Upper lobe of left lung (tissue), 6 donors: ENCODE measurements at places on chromosomes 16 and 17. TPM values are rescaled to one million over a fixed set of nuclear protein-coding genes. Genes with fewer than 3 reads are reported as not detected.

GRCh38 chr17:40457369-40457768 is 14.1 kb downstream of the IGFBP4 start:
- peak overlapping the region; percentile 26 for H3K27ac ChIP-seq
- H3K27me3 ChIP-seq, result no peaks in the 10 kb centered on the region
- DNase-seq, result no peak
- H3K4me3 ChIP-seq, result no peak overlapping the region
- H3K4me1 ChIP-seq, result peaks cover 35% of the 10 kb centered on the region

DNA sequence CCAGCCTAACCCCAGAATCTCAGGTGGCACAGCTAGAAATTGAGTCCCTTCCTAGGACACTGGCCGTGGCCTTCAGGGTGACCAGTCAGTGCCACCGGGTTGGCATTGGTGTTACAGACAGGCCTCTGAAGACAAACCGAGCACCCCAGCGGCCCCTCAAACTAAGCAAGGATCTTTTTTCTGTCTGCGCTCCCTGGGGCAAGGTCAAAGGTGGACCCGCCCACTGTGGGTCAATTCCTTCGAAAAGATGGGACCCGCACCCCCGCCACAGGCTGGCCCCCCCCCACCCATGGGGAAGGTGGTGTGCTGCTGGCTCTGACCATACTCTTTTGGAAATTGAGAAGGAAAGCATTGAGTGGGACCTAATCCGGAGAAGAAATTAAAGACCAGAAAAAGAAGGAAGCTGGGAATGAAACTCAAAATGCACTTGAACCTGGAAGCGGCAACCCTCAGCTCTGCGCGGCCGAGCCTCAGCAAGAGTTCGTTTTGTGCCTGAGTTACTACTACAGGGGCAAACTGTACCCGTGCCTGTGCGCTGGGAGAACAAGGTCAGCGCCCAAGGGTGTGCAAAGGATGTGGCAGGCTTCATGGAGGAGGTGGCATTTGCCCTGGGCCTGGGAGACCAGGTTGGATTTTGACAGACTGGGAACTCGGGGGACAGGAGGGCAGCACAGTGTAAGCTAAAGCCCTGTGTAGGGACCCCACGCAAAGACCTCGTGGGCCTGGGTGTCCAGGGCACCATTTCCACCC is 20.4 kb downstream of the TMC6 start:
- no peak for DNase-seq
- no peak overlapping the region for H3K27ac ChIP-seq
- H3K27me3 ChIP-seq, result no peaks in the 10 kb centered on the region
- H3K4me1 ChIP-seq, result peaks cover 8% of the 10 kb centered on the region

Gene NEUROD2
- not detected for total RNA-seq

Gene SMIM36
- total RNA-seq, result not detected

GRCh38 chr17:15490634-15491261 is 23.3 kb upstream of the CDRT4 start:
- no peaks in the 10 kb centered on the region for H3K27me3 ChIP-seq
- peak overlapping the region; percentile 50 for H3K27ac ChIP-seq
- no peaks in the 10 kb centered on the region for H3K36me3 ChIP-seq
- H3K4me1 ChIP-seq, result peaks cover 6% of the 10 kb centered on the region

DNA sequence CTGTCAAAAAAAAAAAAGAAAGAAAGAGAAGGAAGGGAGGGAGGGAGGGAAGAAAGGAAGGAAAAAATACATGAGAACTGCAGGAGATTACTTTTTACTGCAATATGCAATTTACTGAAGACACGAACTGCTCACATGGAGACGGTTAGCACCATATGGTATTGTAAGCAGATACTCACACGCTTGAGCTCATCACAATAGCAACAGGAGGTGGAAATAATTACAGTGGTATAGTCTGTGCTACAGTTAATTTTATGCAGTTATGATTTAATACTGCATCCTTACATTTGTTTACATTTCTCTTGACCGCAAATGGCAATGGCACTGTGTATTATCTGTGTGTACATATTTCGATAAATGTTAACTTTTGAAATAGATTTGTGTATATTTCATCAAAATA is 21.4 kb upstream of the SLC46A1 start:
- no peaks in the 10 kb centered on the region for H3K27me3 ChIP-seq
- no peak for DNase-seq
- no peak overlapping the region for H3K4me3 ChIP-seq
- H3K36me3 ChIP-seq, result no peaks in the 10 kb centered on the region

Gene KRT36
- total RNA-seq, result not detected

Gene CLCN7
- total RNA-seq, result 436 TPM

DNA sequence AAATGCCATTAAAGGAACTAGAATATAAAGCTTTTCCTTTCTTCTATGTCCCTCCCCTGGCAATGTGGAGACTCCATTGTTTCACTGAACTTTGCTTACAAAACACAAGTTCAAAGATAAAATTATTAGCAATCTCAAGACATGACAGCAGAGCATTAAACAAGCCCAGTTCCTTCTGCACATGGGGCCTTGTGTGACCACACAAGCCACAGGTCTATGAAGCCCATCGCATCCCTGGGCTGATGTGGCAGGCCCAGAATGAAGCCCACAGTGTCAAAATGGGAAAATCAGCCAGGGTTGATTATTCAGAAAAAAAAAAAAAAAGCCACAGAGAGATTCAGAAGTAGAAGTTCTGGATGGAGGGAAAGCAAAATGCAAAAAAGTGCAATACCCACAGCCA is 12.9 kb upstream of the SLC39A11 start:
- no peaks in the 10 kb centered on the region for H3K4me1 ChIP-seq
- DNase-seq, result no peak
- H3K27me3 ChIP-seq, result no peaks in the 10 kb centered on the region
- no peak overlapping the region for H3K4me3 ChIP-seq

GRCh38 chr16:31080756-31081419 is 6.7 kb downstream of the ZNF646 start:
- peaks cover 75% of the 10 kb centered on the region for H3K36me3 ChIP-seq
- no peak overlapping the region for H3K27ac ChIP-seq
- peaks cover 16% of the 10 kb centered on the region for H3K4me1 ChIP-seq
- no peak for DNase-seq
- H3K4me3 ChIP-seq, result no peak overlapping the region

DNA sequence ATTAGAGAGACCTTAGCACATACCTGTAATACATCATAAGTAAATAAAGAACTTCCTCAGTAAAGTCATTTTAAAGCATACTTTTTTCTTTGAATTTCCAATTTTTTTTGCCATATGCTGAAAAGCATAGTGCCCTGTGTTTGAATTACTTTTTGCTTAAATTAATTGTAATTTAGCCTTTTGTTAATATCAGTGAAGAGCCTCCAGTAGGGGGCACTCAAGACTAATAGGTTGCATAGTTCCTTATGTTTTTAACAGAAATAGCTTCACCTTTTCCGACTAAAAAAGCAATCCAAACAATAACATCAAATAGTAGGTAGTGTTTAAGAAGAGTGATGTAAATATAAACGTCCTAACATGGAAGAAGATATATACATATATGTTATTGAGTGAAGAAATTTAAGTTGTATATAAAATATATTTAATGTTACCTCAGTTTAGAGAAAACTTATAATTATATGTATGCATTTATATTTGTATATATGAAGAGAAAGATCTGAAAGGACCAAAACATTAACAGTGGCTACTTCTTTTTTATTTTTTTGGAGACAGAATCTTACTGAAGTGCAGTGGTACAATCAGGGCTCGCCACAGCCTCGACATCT is 18.6 kb downstream of the RAD51C start:
- no peak overlapping the region for H3K27ac ChIP-seq
- peaks cover 12% of the 10 kb centered on the region for H3K36me3 ChIP-seq
- no peaks in the 10 kb centered on the region for H3K4me1 ChIP-seq
- H3K27me3 ChIP-seq, result no peaks in the 10 kb centered on the region

Gene ZNF263
- total RNA-seq, result 19.6 TPM

DNA sequence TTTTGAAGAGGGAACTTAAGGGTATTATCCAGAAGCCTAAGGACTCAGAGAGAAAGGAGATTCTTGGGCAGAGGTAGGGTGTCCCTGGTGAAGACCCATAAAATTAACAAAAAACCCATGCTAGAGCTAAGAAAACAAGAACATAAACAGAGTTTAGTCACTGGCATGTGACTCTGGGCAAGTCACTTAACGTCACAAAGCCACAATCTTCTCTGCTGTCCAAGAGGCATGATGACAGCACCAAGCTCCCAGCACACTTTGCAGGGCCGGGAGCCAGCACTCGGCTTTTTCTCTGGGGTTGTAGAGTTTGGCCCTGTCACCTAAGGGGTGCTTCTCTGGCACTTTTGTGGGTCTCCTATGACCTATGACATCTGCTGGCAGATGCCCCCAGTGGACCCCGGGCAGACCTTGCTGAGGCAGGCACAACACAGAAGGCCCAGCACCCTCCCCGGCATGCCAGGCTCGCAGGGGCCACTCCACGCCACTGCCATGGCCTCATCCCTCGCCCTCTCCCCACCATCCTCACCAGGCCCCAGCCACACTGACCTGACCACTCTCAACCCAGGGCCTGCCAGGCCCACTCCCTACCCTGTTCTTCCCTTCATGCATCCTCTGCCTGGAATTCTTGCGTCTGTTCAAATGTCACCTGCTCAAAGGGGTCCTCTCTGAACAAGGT is 69.8 kb downstream of the DYNLRB2 start:
- no peaks in the 10 kb centered on the region for H3K36me3 ChIP-seq
- H3K4me1 ChIP-seq, result no peaks in the 10 kb centered on the region
- no peak overlapping the region for H3K27ac ChIP-seq
- no peak overlapping the region for H3K4me3 ChIP-seq
- no peaks in the 10 kb centered on the region for H3K27me3 ChIP-seq

GRCh38 chr16:57642160-57643135 is 14.0 kb downstream of the ADGRG1 start:
- peaks cover 67% of the 10 kb centered on the region for H3K4me1 ChIP-seq
- H3K4me3 ChIP-seq, result no peak overlapping the region
- H3K27ac ChIP-seq, result peak overlapping the region; percentile 66
- no peak for DNase-seq

- peaks cover 3% of the 10 kb centered on the region for H3K4me1 ChIP-seq
- H3K27me3 ChIP-seq, result no peaks in the 10 kb centered on the region
- peaks cover 39% of the 10 kb centered on the region for H3K36me3 ChIP-seq
- H3K27ac ChIP-seq, result no peak overlapping the region
Observed at GRCh38 chr16:88023786-88024185, 72.6 kb downstream of the BANP start.

DNA sequence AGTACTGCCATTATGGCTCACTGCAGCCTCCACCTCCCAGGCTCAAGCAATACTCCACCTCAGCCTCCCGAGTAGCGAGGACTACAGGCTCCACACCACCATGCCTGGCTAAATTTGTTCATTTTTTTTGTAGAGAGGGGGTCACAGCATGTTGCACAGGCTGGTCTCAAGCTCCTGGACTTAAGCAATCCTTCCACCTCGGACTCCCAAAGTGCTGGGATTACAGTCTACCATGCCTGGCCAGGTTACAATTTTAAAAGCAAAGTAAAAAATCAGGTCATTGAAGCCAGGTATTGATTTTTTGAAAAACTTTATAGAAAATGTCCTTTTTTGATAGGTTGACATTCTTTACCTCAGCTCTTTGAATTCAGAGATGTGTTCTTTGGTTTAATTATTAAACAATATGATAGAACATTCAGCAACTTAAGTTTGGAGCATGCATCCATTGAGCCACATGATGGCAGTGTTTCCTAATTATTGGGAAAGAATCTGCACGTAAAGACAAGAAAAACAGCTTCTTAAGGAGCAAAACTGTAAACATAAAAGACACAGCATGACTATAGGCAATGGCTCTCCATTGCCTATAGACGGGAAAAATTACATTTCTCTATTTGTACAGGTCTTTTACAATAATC is 1.7 kb upstream of the SLC16A11 start:
- peaks cover 43% of the 10 kb centered on the region for H3K4me1 ChIP-seq
- DNase-seq, result no peak
- H3K27ac ChIP-seq, result peak overlapping the region; percentile 73
- peak overlapping the region; percentile 42 for H3K4me3 ChIP-seq
- peaks cover 23% of the 10 kb centered on the region for H3K27me3 ChIP-seq

DNA sequence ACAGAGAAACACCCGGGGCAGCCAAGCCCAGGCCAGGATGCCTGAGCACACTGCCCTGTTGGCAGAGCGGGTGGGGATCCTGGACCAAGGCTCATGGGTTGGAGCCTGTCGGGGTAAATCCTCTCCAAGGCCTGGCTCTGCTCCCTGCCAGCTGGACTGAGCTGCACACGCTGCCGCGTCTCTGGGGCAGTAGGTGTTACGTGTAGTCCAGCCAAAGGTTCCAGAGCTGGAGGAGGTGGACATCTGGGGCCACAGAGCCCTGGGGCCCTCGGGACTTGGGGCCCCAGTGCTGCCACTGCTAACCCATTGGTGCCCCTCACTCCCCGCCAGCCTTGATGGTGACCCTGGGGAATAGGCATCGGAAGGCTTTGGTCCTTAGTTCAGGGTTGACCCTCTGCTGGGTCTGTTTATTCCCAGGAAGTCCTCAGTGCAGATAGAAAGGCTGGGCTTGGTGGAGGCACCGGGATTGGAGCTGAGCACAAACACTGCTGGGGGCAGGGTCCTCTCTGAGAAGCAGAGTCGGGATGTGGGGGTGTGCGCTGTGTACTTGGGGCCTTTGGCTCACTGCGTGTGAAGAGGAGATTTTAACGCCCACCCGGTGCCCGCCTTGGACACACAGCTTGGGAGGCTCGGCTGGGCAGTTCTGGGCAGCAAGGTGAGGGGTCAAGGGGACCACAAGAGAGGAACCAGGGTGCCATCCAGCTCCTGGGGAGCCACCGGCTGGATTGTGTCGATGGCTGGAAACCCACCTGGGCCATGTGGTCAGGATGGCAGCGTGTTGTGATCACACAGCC is 16.3 kb upstream of the CBX4 start:
- no peak overlapping the region for H3K4me3 ChIP-seq
- H3K36me3 ChIP-seq, result no peaks in the 10 kb centered on the region
- H3K4me1 ChIP-seq, result peaks cover 5% of the 10 kb centered on the region
- no peaks in the 10 kb centered on the region for H3K27me3 ChIP-seq
- H3K27ac ChIP-seq, result no peak overlapping the region

DNA sequence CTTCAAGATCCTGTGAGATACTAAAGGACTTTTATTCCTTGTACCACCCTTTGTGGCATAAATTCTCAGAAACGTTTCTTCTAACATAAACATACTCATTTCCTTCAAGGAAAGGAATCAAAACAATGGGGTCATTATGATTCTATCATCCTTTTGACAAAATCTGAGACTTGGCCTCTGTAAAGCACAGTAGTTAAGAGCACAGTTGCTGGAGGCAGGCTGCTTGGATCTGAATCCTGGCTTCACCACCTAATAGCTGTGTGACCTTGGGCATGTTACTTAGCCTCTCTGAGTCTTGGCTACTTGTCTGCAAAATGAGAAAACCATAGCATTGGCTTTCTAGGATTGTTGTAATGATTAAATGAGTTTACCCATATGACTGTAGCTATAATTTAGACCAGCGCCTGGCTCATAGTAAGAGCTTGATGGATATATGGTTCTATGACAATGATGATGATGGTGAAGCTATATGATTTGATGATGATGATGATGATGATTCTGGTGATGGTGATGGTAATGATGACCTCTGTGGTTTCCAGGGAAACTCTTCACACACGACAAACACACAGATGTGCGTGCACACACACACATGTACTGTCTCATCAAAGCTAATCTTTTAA is 6.1 kb upstream of the KRT31 start:
- H3K4me3 ChIP-seq, result no peak overlapping the region
- no peaks in the 10 kb centered on the region for H3K4me1 ChIP-seq
- H3K36me3 ChIP-seq, result no peaks in the 10 kb centered on the region
- DNase-seq, result no peak
- H3K27ac ChIP-seq, result no peak overlapping the region

- no peak overlapping the region for H3K27ac ChIP-seq
- H3K36me3 ChIP-seq, result peaks cover 100% of the 10 kb centered on the region
- no peaks in the 10 kb centered on the region for H3K27me3 ChIP-seq
- no peak for DNase-seq
- H3K4me1 ChIP-seq, result no peaks in the 10 kb centered on the region
Observed at GRCh38 chr16:56469748-56470147, 18.4 kb downstream of the OGFOD1 start.

Gene DHX58
- 32.9 TPM for total RNA-seq

GRCh38 chr17:74642995-74643394 is 19.5 kb upstream of the CD300E start:
- DNase-seq, result no peak
- no peak overlapping the region for H3K4me3 ChIP-seq
- H3K27me3 ChIP-seq, result no peaks in the 10 kb centered on the region
- no peaks in the 10 kb centered on the region for H3K36me3 ChIP-seq
- no peak overlapping the region for H3K27ac ChIP-seq
